Dermis blood vessel endothelial cell (primary cell): ENCODE measurements at places on chromosomes 1 and 21.

GRCh38 chr1:153364766-153365666, 7.4 kb downstream of the S100A9 start:
- DNase-seq, result no peak

DNA sequence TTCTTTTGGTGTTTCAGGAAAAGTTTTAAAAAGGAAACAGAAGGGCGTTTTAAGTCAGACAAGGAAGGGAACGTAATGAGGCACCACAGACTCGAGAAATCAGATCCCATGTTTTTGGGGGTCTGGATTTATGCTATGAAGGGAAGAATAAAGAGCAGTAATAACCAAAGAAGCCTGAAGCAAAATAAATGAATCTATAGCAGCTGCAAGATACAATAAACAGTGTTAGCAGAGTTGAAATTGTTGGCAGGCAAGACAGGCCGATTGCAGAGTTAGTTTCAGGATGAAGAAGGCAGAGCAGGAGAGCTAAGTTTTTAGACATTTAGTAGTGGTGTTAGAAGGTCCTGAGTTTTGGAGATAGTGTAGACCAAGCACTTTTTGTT, 425 bp downstream of the DDR2 start:
- DNase-seq, result peak; percentile 34

- no peak for DNase-seq
Observed at GRCh38 chr1:225677350-225678124, 24.6 kb upstream of the ENAH start.

GRCh38 chr1:194194724-194195123, 1008.3 kb upstream of the B3GALT2 start:
- DNase-seq, result no peak

GRCh38 chr1:226535666-226536065, 12.9 kb upstream of the STUM start:
- DNase-seq, result no peak

DNA sequence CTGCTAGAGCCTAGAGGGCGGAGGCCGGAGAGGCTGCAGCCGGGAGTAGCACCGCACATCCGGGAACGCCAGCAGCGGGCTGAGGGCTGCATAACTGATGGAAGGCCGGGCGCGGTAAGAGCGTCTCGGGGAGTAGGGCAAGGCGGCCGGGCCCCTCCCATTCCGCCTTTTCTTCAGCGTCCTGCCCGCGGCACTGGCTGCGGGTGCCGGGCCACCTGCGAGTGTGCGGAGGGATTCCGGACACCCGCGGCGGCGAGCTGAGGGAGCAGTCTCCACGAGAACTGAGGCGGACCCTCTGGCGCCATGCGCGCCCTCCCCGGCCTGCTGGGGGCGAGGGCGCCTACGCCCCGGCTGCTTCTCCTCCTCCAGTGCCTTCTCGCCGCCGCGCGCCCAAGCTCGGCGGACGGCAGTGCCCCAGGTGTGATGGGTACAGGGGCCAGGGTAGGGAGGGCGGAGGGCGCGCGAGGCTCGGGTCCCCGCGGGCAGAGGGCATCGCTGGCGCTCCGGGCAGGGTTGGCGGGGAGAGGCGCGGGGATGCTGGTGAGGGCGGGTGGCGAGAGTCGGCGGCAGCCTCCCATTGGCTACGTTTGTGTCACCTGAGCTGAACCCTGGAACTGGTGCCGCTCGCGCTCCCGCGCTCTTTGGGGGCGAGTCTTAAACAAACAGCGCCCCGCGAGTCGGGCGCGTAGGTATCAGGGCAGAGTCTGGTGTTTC, 334.4 kb downstream of the SRGAP2C start:
- no peak for DNase-seq

- DNase-seq, result peak; percentile 21
Observed at GRCh38 chr1:201845331-201846083, 16.6 kb downstream of the IPO9 start.

DNA sequence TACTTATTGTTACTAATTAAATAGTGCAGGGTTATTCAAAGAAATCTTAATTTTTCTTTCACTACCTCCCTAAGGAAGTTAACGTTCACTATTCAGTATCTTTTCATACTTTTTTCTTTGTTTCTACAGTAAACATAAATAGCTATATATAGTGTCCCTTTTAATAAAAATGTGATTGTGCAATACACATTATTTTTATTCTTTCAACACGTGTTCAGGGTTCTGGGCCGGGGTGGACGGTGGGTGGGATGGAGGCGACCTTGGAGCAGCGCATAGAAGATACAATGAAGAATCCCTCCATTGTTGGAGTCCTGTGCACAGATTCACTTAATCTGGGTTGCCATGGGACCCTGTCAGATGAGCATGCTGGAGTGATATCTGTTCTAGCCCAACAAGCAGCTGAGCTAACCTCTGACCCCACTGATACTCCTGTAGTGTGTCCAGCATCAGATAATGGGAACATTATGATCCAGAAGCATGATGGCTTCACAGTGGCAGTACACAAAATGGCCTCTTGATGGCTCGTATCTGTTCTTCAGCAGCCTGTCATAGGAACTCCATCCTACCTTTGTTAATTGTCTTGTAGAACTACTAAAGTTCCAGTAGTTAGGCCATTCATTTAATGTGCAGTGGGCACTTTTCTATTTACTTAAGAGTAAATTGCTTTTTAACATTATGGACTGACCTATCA, 155.9 kb upstream of the L1TD1 start:
- no peak for DNase-seq

DNA sequence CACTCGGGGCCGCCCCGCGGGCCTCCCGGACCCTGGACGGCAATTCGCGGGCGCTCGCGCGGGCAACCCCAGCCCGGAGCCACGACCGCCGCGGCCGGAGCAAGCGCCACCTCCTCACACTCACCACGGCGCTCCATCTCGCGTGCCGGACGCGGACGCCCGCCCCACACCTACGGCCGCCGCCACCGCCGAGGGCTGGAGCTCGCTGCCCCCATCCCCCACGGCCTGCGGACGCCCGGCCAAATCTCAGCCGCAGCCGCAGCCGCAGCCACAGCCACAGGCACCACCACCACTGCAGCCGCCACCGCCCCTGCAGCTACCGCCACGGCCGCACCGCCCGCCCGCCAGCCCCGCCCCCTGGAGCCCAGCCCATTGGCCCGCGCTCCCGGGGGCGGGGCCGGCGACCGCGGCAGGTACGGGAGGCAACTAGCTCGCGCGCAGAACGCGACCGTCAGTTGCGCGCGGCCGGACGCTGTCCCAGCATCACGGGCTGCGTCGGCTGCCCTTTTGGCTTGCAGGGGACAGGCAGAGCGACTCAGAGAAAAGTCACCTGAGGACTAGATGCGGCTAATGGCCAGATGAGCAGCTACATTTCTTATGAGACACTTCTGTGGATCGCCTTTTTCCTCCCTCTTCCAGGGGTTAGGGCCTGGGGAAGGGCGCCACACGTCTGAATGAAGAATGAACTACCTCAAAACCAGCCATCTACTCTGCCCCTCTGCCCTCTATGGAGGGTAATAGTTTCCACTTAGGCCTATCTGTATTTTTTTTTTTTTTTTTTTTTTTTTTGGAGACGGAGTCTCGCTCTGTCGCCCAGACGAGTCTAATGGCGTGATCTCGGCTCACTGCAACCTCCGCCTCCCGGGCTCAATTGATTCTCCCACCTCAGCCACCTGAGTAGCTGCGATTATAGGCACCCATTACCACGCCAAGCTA, at the start of gene ARHGAP29:
Gene ARHGAP29, minus strand, starts transcription at position 294 of the 936 bp plus-strand sequence. CDS start 5,973 bp downstream, outside the sequence.
- peak; percentile 92 for DNase-seq

DNA sequence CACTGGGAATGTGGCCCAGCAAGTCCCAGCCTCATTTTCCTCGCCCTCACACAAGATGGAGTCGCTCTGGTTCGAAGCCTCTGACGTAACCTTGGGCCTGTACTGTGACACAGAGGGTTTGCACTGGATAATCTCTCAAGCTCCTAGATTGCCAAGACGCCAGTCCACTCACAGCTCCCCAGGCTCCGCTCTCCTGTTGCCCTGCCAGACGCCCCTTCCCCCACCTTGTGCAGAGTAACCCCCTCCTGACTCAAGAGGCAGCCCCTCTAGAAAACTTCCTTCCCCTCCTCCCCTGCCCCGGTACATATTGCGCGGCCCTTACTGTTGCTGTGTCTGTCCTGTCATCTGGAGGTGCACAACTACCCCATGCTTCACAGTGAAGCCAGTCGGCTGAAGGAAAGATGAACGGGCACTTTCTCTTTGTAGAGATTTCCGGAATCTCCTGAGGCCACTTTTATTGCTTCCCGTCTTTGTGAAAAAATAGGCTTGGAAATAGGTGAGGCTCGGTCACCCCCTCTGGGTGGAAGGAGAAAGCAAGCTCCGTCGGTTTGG, 981 bp upstream of the KIAA1614 start:
- DNase-seq, result peak; percentile 24

- DNase-seq, result peak; percentile 67
Observed at GRCh38 chr1:86965012-86965826, 50.8 kb downstream of the HS2ST1 start.

DNA sequence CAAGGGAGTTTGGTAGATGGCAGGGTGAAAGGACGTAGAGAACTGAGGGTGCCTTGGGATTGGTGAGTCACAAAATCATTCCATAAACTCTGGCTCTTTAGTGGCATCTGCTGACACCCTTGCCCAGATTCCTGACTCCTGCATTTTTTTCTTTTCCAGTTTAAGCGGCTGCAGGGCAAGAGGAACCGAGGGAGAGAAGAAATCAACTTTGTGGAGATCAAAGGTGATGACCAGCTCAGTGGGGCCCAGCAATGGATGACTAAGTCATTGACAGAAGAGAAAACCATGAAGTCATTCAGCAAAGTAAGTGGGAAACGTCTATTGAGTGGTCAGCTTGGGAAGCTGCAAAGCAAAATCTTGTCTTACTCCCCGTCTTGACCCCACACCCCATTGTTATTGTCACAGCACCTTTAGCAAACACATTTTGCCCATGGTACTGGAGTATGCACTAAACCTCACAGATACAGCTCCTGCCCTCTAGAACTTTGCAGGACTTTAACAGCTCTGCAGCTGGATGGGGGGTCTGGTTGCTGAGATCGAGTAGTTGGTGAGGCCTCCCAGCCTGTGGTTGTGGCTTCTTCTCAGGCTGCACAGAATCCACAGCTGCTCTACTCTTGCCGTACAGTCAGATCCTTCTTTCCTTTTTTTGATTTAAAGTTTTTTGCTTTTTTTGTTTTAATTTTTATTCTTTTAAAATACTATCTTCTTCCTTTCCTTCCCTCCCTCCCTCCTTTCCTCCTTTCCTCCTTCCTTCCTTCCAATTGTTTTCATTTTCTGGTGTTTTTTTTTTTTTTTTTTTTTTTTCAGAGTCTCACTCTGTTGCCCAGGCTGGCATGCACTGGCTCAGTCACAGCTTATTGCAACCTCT, 21.9 kb downstream of the SH2D2A start:
- no peak for DNase-seq

GRCh38 chr1:212261361-212261929, 23.8 kb upstream of the PPP2R5A start:
- no peak for DNase-seq

GRCh38 chr21:45363921-45364467, 41.0 kb upstream of the COL18A1 start:
- DNase-seq, result peak; percentile 99

DNA sequence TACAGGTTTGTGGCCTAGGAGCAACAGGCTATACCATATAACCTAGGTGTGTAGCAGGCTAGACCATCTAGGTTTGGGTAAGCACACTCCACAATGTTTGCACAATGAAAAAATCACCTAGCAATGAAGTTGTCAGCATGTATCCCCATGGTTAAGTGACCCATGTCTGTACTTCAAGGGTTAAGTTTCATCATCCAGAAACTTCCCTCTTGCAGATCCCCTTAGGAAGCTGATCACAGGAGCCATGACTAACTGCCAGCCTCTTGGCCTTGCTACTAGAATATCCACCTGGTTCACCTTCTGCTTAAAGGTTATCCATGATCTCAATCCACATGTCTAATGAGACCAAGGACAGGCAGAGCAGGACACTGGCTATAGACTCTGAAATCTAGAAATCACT, 3.5 kb upstream of the UBXN10 start:
- no peak for DNase-seq

DNA sequence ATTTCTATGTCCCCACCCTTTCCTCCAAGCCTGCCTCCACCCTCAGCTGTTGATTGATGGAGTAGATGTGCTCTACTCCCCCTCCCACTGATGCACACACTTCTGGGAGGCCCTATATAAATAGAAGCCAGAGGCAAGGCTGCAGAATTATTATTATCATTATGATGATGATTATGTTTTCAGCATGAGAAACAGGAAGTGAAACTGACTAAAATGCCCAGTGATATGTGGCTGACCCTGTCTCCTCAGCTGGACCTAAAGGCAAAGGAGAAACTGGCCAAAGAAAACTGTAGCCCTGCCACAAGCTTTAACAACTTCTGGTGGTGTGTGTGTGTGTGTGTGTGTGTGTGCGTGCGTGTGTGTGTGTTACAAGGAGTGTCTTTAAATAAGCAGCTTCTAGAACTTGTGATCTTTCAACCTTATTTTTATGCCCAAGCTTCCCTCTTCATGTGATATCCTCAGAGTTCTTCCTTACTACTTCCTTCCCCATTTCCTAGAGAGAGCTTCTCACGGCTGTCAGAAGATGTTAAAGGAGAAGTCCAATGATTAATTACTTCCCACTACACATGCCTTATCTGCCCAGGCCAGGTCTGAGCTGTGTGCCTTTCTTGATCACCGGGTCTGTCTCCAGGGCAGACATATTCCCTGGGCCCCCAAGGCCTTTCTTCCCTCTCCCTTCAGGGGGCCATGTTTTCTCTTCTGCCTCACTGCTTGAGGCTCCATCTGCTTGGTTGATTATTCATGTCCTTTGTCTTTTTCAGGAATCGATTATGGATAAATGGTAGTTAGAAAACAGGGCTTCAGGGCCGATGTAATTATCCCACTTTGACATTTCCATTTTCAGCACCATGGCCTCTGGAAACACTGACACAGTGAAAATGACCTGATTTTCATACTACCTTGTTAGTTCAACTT, 11.6 kb upstream of the MAPKAPK2 start:
- DNase-seq, result peak; percentile 36

DNA sequence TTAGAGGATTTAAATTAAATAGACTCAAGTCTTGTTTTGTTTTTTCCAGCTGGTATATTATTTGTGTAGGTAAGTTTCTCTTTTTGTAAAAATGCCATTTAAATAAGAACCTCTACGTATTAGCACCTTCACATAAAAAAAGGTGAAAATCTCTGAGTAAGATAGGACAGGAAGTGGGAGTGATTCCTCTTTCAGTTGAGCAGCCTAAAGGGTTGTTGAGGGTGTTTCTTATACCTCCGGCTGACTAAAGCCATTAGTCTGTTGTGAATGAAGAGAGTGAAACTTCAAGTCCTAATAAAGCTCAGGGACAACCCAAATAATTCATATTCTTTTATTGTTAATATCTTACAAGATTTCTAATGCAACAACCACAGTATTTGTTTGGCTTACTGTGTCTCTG, 188.7 kb downstream of the CHRM3 start:
- DNase-seq, result no peak
